ENCODE measurements at places on chromosomes 7 and 10.
A peak's percentile ranks its signal among the peaks of the same experiment; 100 is the strongest.

- no peak overlapping the region for H3K27ac ChIP-seq
- H3K4me3 ChIP-seq: no peak overlapping the region
- no peaks in the 10 kb centered on the region for H3K4me1 ChIP-seq
- no peaks in the 10 kb centered on the region for H3K36me3 ChIP-seq
Measured at GRCh38 chr10:29611781-29612381, 22.9 kb downstream of the SVIL start.

GRCh38 chr10:102396730-102397151 lies 1.2 kb downstream of the NFKB2 start:
- peak overlapping the region; percentile 82 for H3K4me3 ChIP-seq
- H3K27ac ChIP-seq: peak overlapping the region; percentile 96
- peaks cover 11% of the 10 kb centered on the region for H3K4me1 ChIP-seq
- DNase-seq: no peak
- H3K36me3 ChIP-seq: no peaks in the 10 kb centered on the region

DNA sequence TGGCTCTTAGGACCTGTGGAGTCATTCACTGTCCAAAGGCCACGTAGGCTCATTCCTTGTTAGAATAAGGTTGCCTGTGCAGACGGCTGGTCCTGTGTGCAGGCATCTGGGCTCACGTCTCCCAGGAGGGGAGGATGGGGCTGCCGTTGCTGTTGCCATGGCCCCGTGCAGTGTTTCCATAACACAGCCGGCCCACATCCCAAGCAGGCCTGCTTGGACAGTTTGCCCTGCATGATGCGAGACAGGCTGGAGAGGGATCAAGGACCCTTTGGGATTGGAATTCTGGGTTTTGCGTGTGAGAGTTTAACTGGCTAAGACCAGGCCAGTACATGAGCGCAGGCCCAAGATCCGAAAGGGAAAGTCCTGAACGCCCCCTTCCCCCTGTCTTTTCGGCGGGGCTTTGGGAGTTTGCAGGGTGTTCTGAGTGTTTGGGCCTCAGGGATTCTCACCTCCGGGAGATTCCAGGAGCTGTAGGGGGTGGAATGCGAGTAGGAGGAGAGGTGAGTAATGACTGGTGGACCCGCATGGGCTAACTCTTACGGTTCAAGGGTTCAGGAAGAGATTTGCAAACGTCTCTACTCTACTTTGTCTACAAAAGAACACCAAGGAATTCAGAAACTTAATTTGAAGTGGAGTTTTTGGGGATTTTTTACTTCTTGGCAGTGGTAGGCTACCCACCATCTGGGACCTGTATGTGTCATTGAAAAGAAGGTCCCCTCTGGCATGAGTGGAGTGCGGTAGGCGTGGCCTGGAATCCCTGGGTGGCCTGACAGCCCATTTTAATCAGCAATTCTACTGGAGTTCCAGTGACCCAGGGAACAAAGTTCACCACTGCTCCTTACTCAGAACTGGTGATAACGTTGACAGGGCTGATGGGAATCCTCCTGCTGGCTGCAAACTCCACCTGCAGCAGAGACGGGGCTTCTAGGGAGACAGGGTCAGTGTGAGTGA lies 125.4 kb downstream of the ITIH5 start:
- H3K4me1 ChIP-seq: no peaks in the 10 kb centered on the region
- DNase-seq: no peak
- H3K27ac ChIP-seq: peak overlapping the region; percentile 72
- no peak overlapping the region for H3K4me3 ChIP-seq

DNA sequence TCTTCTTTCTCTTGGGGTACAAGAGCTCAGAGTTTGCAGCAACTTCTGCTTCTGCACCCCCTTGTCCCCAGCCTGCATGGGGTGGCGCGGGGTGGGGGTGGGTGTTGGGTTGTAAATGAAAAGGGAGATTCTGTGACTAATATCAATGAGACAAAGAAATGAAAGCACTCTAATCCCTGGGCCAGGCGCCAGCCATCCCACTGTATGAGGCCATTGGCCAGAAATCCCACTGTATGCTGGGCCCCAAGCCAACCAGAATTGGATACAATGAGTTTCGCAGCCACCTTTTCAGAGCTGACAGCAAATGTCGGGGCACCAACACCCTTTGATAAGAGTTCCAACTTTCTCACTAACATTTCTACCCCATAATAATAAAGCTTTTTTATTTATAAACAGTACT lies 10.9 kb upstream of the PTN start:
- H3K27me3 ChIP-seq: no peaks in the 10 kb centered on the region
- H3K36me3 ChIP-seq: no peaks in the 10 kb centered on the region
- H3K4me1 ChIP-seq: peaks cover 5% of the 10 kb centered on the region

DNA sequence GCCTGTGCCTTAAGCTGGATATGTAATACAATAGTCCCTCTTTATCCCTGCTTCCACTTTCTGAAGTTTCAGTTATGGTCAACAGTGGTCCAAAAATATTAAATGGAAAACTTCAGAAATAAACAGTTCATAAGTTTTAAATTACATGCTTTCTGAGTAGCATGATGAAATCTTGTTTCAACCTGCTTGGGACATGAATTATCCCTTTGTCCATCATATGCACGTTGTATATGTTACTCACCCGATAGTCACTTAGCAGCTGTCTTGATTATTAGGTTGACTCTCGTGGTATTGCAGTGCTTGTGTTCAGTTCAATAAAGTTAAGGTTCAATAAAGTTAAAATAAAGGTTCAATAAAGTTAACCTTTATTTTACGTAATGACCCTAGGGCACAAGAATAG lies 25.5 kb downstream of the C1GALT1 start:
- no peaks in the 10 kb centered on the region for H3K4me1 ChIP-seq
- H3K4me3 ChIP-seq: no peak overlapping the region
- H3K27ac ChIP-seq: no peak overlapping the region
- DNase-seq: no peak

DNA sequence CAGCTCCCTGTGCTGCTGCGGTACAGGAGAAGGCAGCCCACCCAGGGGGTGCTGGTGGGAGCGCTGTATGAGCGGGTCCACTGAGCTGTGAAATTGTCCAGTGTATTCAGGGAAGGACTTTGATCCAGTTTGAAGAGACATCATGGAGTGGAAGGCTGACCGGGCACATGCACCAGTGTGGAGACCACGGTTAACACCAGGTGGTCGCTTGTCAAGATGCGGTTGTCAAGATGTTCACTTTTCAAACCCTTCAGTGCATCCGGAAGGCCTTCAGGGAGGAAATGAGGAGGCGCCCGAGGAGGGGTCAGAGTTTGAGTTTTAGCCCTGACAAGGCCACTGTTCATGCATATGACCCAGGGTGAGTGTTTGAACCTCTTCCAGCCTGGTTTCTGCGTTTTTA lies 6.1 kb downstream of the DOCK1 start:
- no peak for DNase-seq
- no peaks in the 10 kb centered on the region for H3K27me3 ChIP-seq
- no peaks in the 10 kb centered on the region for H3K4me1 ChIP-seq
- no peak overlapping the region for H3K27ac ChIP-seq
- no peaks in the 10 kb centered on the region for H3K36me3 ChIP-seq

- no peak overlapping the region for H3K4me3 ChIP-seq
- no peaks in the 10 kb centered on the region for H3K36me3 ChIP-seq
- H3K27me3 ChIP-seq: no peaks in the 10 kb centered on the region
- DNase-seq: no peak
Measured at GRCh38 chr7:139596626-139597025, 73.1 kb downstream of the CLEC2L start.

GRCh38 chr10:94223702-94224370 lies 138.9 kb downstream of the NOC3L start:
- no peak for DNase-seq
- H3K27me3 ChIP-seq: no peaks in the 10 kb centered on the region

DNA sequence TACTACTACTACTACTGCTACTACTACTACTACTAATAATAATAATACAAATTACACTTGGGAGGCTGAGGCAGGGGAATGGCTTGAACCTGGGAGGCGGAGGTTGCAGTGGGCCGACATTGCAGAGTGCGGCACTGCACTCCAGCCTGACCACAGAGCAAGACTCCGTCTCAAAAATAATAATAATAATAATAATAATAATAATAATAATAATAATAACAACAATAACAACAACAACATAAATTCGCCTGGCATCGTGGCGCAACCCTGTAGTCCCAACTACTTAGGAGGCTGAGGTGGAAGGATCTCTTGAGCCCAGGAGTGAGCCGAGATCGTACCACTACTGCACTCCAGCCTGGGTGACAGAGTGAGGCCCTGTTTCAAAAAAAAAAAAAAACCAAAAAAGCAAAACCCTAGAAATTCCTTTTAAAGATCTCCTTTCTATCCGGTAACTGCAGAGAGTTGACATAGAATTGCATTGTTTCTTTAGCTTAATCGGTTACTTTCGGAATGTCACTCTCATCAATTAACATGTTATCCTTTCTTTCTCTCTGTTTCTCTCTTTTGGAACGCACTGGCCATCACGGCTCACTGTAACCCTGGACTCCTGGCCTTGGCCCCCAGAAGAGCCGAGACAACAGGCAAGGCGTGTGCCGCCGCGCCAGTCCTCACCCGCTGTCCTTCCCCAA lies 972 bp downstream of the PHYH start:
- H3K4me3 ChIP-seq: peak overlapping the region; percentile 86
- no peak for DNase-seq

- no peaks in the 10 kb centered on the region for H3K27me3 ChIP-seq
- no peak for DNase-seq
- no peak overlapping the region for H3K4me3 ChIP-seq
Measured at GRCh38 chr10:119149157-119149556, 16.4 kb downstream of the SFXN4 start.

DNA sequence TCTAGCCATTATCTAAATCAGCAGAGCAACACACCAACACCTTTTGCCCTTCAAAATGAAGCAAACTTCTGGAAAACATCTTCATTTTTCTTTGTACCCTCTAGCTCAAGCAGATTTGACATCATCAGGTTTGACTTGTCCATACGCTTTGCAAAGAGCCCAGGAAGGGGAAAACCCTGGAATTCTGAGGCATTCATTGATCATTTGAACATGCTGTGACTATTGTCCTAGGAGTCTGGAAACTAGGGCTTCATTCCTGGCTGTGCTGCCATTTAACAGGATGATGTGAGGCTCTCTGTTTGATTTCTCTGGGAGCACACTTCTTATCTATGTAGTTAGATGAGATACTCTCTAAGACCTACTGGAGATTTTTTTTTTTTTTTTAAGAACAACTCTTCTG lies 23.5 kb downstream of the GATA3 start:
- no peaks in the 10 kb centered on the region for H3K27me3 ChIP-seq
- no peak overlapping the region for H3K4me3 ChIP-seq
- no peaks in the 10 kb centered on the region for H3K36me3 ChIP-seq
- H3K4me1 ChIP-seq: no peaks in the 10 kb centered on the region
- DNase-seq: no peak
- no peak overlapping the region for H3K27ac ChIP-seq

DNA sequence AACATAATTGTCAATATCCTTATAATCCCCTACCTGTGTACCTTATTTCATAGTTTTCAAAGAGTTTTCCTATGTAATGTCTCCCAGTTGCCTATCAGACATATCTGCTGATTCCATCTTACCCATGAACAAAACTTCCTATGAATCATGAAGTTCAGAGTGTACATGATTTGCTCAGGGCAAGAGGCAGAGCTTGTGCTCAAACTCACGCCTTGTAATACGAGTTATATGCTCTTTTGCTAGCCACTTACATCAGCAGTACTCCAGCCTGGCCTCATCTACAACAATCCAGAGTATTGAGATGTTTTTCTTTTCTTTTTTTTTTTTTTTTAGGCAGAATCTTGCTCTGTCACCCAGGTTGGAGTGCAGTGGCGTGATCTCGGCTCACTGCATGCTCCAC lies 11.8 kb downstream of the PKD2L1 start:
- DNase-seq: no peak
- no peaks in the 10 kb centered on the region for H3K36me3 ChIP-seq
- no peak overlapping the region for H3K4me3 ChIP-seq

DNA sequence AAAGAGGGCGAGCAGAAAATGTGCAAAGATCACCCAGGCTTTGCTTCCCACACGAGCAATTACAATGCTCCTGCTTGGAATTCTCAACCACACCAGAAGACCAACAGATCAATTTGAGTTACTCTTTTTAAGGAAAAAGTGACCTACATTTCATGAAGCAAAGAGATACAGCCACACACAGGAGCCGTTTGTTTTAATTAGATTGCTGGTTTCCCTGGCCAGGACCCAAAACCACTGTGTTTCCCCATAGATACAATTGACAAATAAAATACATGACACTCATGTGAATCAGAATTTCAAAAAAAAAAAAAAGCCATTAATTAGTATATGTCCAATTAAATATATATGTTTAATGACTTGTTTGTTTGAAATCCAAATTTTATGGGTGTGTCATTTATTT lies 458.3 kb downstream of the PLXDC2 start:
- no peaks in the 10 kb centered on the region for H3K27me3 ChIP-seq
- H3K4me1 ChIP-seq: no peaks in the 10 kb centered on the region
- H3K36me3 ChIP-seq: no peaks in the 10 kb centered on the region
- DNase-seq: no peak

- no peaks in the 10 kb centered on the region for H3K36me3 ChIP-seq
- no peaks in the 10 kb centered on the region for H3K4me1 ChIP-seq
- no peak overlapping the region for H3K4me3 ChIP-seq
- no peak for DNase-seq
- H3K27ac ChIP-seq: no peak overlapping the region
Measured at GRCh38 chr10:114957673-114958072, 19.7 kb downstream of the TRUB1 start.

DNA sequence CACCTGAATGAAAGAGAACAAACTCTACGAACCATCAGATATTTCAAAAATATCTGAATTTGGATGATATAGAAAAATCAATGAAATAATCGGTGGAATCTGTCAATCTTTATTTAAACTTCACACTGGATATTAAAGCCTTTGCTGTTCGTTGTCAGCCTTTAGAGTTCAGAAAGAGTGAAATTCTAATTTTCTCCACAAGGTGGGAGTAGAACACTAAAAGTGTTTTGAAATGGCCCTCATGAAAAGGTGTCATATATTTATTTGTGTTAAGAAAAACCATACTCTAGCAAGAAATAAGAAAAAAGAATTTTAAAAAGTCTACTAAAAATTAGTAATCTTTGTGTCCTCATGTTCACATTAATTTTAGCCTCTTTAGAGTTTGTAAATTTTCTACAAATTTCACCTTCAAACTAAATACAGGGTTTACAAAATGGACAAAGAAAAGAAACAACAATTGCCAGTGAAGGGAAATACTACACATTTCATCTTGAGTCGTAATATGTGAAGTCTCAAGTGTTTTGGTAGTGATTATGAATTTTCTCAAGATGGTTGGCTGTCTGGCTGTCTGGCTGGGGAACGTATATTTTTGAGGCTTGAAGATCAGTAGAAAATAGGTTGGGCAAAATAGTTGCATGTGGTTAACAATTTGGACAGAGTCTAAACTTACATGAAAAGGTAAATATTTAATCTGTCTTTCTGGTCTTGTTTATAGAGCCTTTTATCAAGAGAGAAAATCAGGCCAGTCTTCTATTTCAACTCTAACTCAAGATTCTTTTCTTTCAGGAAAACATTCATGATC lies 43.7 kb downstream of the DNAJB9 start:
- H3K4me1 ChIP-seq: no peaks in the 10 kb centered on the region
- H3K27ac ChIP-seq: no peak overlapping the region
- H3K36me3 ChIP-seq: no peaks in the 10 kb centered on the region
- H3K4me3 ChIP-seq: no peak overlapping the region
